ENCODE measurements at places on chromosomes 2 and 18. TPM values are rescaled to one million over a fixed set of nuclear protein-coding genes. Genes with fewer than 3 reads are reported as not detected.

- H3K27ac ChIP-seq: no peak overlapping the region
- DNase-seq: no peak
- no peak overlapping the region for H3K4me3 ChIP-seq
- no peaks in the 10 kb centered on the region for H3K27me3 ChIP-seq
These were observed 47.6 kb upstream of the ARHGAP15 start for GRCh38 chr2:143081616-143082015.

DNA sequence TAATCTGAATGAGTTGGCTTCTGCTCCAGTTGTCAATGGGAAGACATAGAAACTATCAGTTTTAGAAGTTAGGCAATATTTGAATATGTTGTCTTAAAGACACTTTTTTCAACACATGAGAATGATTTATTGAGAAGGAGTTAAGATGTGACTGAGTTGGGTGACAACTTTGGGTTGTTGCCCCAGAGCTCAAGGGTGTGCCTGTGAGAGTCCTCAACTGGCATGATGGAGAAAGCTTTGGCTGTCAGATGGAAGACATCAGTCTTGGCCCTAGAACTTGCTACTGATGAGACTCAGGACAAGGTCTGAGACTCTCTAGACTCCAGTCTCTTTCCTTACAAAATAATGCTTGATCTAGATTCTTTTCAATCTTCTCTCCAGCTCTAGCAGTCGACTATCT lies 69.0 kb upstream of the CTAGE1 start:
- H3K36me3 ChIP-seq: no peaks in the 10 kb centered on the region
- H3K4me3 ChIP-seq: no peak overlapping the region
- H3K27ac ChIP-seq: no peak overlapping the region
- no peaks in the 10 kb centered on the region for H3K27me3 ChIP-seq
- no peak for DNase-seq

- no peak overlapping the region for H3K4me3 ChIP-seq
- no peaks in the 10 kb centered on the region for H3K36me3 ChIP-seq
- no peaks in the 10 kb centered on the region for H3K27me3 ChIP-seq
These were observed 72.9 kb downstream of the C1QL2 start for GRCh38 chr2:119085613-119086012.

The FAM237A gene
- not detected for total RNA-seq

Measured in ovary (tissue), 10 donors.